ENCODE measurements at places on chromosomes 6 and 20. TPM values are rescaled to one million over a fixed set of nuclear protein-coding genes. Genes with fewer than 3 reads are reported as not detected.

- DNase-seq, result no peak
- no peaks in the 10 kb centered on the region for H3K36me3 ChIP-seq
- no peak overlapping the region for H3K27ac ChIP-seq
- H3K4me1 ChIP-seq, result no peaks in the 10 kb centered on the region
- H3K4me3 ChIP-seq, result no peak overlapping the region
Measured at GRCh38 chr6:4253604-4254231, 118.3 kb upstream of the ECI2 start.

DNA sequence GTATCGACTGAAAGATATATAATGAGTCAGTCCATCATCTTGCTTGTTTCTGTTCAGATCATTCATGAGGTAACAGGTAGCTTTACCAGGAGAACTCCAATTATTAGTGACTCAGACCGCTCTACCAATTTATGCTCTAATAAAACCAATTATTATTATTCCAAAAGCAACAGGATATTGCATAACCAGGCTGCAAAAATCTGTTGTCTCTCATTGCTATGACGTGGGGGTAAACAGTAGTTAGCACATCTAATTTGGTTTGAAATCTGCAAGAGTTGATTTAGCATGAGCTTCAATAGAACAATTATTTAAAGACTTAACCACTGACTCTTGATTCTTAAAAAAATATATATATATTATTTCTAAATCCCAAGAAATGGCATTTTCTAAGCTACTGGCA is 90.9 kb upstream of the MAP7 start:
- peaks cover 2% of the 10 kb centered on the region for H3K4me1 ChIP-seq
- H3K4me3 ChIP-seq, result no peak overlapping the region
- H3K27ac ChIP-seq, result no peak overlapping the region
- no peaks in the 10 kb centered on the region for H3K27me3 ChIP-seq
- peaks cover 16% of the 10 kb centered on the region for H3K36me3 ChIP-seq

DNA sequence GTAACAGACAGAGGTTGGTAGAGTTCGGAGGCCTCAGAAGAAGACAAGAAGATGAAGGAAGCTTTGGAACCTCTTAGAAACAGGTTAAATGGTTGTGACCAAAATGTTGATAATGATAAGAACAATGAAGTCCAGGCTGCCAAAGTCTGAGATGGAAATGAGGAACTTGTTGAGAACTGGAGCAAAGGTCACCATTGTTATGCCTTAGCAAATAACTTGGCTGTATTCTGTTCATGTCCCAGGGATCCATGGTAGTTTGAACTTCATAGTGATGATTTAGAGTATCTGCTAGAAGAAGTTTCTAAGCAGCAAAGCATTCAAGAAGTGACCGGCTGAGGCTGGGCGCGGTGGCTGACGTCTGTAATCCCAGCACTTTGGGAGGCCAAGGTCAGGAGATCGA is 11.1 kb upstream of the LSM14B start:
- H3K36me3 ChIP-seq, result no peaks in the 10 kb centered on the region
- H3K4me1 ChIP-seq, result no peaks in the 10 kb centered on the region
- no peaks in the 10 kb centered on the region for H3K27me3 ChIP-seq
- no peak for DNase-seq

DNA sequence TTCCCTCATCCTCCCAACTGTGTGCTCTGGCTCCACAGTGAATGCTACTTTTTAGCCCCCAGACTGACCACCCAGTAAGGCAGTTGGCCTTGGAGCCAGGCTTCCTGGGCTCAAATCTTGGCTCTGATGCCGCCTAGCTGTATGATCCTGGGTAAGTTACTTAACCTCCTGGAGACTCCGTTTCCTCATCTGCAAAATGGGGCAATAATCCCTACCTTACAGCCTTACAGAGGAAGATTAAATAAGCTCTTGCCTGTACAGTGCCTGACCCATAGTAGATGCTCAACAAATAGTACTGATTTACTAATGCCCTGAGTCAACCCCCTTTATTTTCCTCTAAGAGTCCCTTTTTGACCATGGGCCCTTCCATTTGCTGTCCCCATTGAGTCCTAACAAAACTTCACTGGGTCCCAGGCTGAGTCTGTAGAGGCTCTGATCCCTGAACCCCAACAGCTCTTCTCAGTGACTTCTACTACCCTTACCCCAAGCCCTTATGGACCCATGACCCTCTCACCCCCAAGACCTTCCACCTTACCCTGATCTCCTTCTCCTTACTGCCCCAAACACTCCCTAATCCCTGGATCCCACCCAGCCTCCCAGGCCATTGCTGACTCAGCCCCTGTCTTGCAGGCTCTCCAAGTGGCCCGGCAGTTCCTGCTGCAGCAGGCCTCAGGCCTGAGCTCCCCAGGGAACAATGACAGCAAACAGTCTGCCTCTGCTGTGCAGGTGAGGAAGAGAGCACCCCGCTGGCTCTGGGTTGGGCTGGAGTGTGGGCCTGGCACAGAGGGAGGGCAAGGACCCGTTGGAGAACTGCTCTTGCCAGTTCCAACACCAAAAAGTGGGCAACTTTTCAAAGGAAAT is 31.4 kb downstream of the FOXP4 start:
- no peak overlapping the region for H3K4me3 ChIP-seq
- no peaks in the 10 kb centered on the region for H3K4me1 ChIP-seq
- no peak for DNase-seq
- no peaks in the 10 kb centered on the region for H3K36me3 ChIP-seq

GRCh38 chr6:167548451-167548850 is 223.6 kb downstream of the TTLL2 start:
- no peaks in the 10 kb centered on the region for H3K4me1 ChIP-seq
- no peak overlapping the region for H3K4me3 ChIP-seq
- no peak for DNase-seq
- H3K27me3 ChIP-seq, result no peaks in the 10 kb centered on the region
- no peak overlapping the region for H3K27ac ChIP-seq

- H3K4me3 ChIP-seq, result no peak overlapping the region
- H3K4me1 ChIP-seq, result no peaks in the 10 kb centered on the region
- no peak overlapping the region for H3K27ac ChIP-seq
- no peaks in the 10 kb centered on the region for H3K36me3 ChIP-seq
Measured at GRCh38 chr6:3286641-3287171, 28.0 kb downstream of the PSMG4 start.

DNA sequence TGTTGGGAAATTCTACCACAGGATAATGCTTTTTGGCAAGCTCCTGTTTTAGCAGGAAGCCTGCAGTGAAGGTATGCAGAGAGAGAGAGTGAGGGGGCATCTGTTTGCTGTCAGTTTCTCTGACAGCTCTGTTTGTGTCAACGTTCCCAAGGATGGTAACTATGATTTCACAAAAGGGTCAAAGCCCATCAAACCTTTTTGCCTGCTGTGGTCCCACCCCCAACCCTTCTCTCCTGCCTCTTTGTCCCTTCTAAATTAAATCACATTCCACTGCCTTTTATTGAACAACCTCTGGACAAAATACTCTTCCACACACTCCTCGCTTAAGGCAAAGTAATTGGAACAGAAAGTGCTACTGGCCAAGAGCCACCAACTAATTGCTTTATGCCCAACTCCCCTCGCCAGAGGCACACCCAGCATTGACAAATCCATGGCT is 128.3 kb downstream of the TSHZ2 start:
- H3K36me3 ChIP-seq, result no peaks in the 10 kb centered on the region
- no peaks in the 10 kb centered on the region for H3K4me1 ChIP-seq
- no peak overlapping the region for H3K27ac ChIP-seq
- DNase-seq, result no peak

DNA sequence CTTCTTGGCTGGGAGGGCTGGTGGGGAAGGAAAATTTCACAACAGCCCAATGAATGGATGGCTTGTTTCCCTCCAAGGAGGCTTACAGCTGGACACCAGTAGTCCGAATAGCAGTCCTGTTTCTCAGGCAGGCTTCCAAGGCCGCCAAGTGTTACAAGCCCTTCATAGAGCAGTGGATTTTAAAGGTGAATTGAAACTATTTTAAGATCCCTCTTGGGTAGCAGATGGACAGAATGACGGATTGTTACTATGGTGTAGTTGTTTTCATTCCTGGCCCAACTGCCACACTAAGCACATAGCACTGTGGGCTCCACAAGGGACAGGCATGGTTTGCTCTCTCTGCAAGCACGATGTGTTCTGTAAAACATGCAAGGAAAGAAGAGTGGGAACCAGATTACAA is 203.3 kb upstream of the TAB2 start:
- no peak overlapping the region for H3K27ac ChIP-seq
- no peaks in the 10 kb centered on the region for H3K27me3 ChIP-seq
- DNase-seq, result no peak
- peaks cover 35% of the 10 kb centered on the region for H3K36me3 ChIP-seq
- H3K4me1 ChIP-seq, result peaks cover 45% of the 10 kb centered on the region
- H3K4me3 ChIP-seq, result no peak overlapping the region

IGF2R gene
- total RNA-seq, result 77.7 TPM

TSPO2 gene
- total RNA-seq, result not detected

GRCh38 chr20:6636209-6637159 is 131.0 kb upstream of the BMP2 start:
- no peaks in the 10 kb centered on the region for H3K36me3 ChIP-seq
- no peak for DNase-seq
- H3K4me1 ChIP-seq, result no peaks in the 10 kb centered on the region
- H3K27ac ChIP-seq, result no peak overlapping the region
- H3K4me3 ChIP-seq, result no peak overlapping the region

All from activated naive CD8-positive, alpha-beta T cell treated with anti-CD3 and anti-CD28 coated beads, Interleukin-2, amount 10 ng/mL, durations not matched to agents 7 days and 5 days (primary cell).